ENCODE measurements at places on chromosomes 3 and 15.
A peak's percentile ranks its signal among the peaks of the same experiment; 100 is the strongest.

DNA sequence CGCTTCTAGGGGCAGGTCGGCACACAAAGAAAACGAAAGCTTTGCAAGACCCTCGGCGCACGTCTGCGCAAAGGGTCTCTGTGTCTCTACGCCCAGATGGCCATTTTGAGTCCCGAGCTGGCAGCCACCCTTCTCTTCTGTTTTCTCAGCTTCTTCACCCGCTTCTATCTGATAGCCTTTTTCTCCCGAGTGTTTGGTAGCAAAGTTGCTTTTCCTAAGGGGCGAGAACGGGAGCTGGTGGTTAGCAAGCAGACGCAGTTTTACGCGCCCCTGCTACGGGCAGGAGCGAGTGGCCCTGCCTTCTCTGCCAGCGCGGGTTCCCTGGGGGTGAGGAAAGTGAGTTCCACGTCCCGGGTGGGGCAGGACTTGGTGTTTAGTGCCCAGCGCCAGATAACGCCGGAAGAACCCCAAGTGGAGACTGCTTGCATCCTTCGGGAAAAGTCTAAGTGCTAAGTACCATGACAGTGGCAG is 2.9 kb upstream of the MKRN2 start:
- DNase-seq = no peak

- no peak for DNase-seq
Observed at GRCh38 chr3:46736006-46736872, 18.6 kb upstream of the PRSS50 start.

DNA sequence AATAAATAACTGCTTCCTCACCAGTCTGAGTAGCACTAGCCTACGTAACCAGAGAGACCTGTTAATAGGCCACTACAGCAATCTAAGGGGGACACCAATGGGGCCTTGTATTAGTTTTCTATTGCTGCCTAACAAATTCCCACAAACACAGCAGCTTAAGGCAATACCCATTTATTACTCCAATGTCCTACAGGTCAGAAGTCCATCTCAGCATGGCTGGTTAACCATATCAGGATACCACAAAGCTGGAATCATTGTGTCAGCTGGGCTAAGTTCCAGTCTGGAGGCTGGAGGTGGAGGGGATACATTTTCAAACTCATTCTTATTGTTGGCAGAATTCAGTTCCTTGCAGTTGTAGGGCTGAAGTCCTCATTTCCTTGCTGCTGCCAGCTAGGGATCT is 331.9 kb downstream of the ULK4 start:
- DNase-seq = no peak

DNA sequence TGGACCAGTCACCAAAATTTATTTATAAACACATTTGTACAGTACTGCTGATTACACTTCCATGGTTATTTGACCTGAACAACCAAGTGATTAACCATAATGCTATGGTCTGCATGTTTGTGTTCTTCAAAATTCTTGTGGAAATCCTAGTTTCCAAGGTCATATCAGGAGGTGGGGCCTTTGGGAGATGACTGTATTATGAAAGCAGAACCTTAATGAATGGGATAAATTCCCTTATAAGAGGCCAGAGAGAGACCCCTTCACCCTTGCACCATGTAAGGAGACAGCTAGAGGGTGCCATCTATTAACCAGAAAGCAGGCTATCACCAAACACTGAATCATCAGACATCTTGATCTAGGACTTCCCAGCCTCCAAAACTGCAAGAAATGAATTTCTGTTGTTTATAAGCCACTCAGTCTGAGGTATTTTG is 1.9 kb downstream of the SCAPER start:
- DNase-seq = peak; percentile 14

DNA sequence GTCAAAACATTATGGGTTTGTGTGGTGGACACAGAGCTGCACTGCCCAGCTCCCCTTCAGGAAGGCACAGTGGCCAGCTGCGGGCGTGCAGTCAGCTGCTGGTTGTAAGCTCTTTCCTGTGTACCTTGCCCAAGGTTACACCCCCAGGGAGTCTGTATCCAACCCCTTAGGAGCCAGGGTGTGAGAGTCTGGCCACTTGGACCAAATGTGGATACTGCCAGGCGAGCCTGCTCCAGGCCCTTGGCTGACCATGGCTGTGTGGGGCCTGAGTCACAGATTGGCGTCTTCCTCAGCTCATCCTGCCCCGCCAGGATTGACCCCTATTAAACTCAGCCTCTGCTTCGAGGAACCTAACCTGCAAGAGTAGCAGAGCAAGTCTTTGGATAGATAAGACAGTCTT is 56.9 kb downstream of the ABHD5 start:
- no peak for DNase-seq

Measured in NCI-H1694 treated with DMSO at 0.1 percent for 48 hours (cell line).